ENCODE measurements at places on chromosomes 13 and 19. TPM values are rescaled to one million over a fixed set of nuclear protein-coding genes. Genes with fewer than 3 reads are reported as not detected.

DNA sequence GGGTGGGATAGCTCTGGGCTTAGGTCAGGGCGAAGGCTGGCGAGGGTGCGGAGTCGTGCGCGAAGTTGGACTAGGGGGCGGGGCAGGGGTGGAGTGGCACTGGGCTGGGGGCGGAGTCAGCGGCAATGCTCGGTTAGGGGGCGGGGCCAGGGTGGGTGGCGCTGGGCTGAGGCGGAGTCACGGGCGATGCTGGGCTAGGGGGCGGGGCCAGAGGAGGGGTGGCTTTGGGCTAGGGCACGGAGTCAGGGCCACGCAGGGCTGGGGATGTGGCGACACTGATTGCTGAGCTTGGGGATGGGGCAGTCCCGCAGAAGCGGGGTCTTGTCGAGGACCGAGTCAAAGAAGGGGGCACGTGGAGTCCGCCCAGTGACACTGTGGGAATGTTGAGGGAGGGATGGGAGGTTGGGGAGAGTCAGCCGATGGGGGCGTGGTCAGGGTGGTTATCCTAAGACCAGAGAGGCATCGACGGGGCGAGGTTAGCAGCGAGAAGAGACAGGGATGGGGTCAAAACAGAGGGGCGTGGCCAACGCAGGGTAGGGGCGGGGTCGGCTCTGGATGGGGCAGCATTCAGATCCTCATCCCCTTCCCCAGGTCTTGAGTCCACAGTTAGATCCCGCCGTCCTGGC, 8.7 kb downstream of the HOMER3 start:
- no peak overlapping the region for H3K27ac ChIP-seq
- peaks cover 14% of the 10 kb centered on the region for H3K4me1 ChIP-seq
- no peaks in the 10 kb centered on the region for H3K27me3 ChIP-seq
- H3K4me3 ChIP-seq: peak overlapping the region; percentile 43
- peak; percentile 85 for DNase-seq
- peaks cover 11% of the 10 kb centered on the region for H3K36me3 ChIP-seq

DNA sequence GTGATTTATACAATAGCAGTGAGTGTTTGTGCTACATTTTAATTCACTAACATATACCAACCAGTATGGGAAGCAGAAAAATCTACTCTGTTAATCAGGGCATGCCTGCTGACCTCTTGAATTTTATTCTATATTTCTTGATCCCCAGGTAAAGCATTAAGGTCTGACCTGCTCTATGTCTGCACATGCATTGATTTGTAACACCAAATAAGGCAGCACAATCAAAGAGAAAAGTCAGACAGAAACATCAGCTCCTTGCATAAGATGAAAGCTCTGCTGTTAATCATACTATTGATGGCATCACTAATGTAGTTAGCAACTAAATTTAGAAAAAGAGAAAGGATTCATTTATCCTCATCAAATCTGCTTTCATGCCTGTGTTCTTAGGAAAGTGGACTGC, 2744.8 kb upstream of the PCDH20 start:
- no peak overlapping the region for H3K27ac ChIP-seq
- no peak for DNase-seq
- H3K4me3 ChIP-seq: no peak overlapping the region
- H3K27me3 ChIP-seq: no peaks in the 10 kb centered on the region
- H3K36me3 ChIP-seq: no peaks in the 10 kb centered on the region

GRCh38 chr13:57633141-57633949, 1.8 kb downstream of the PCDH17 start:
- no peak overlapping the region for H3K4me3 ChIP-seq
- H3K27ac ChIP-seq: no peak overlapping the region
- H3K27me3 ChIP-seq: no peaks in the 10 kb centered on the region
- peaks cover 48% of the 10 kb centered on the region for H3K4me1 ChIP-seq
- H3K36me3 ChIP-seq: no peaks in the 10 kb centered on the region

- no peak overlapping the region for H3K4me3 ChIP-seq
- no peak overlapping the region for H3K27ac ChIP-seq
- H3K27me3 ChIP-seq: no peaks in the 10 kb centered on the region
- H3K36me3 ChIP-seq: no peaks in the 10 kb centered on the region
Measured at GRCh38 chr19:29402563-29402962, 123.2 kb upstream of the VSTM2B start.

DNA sequence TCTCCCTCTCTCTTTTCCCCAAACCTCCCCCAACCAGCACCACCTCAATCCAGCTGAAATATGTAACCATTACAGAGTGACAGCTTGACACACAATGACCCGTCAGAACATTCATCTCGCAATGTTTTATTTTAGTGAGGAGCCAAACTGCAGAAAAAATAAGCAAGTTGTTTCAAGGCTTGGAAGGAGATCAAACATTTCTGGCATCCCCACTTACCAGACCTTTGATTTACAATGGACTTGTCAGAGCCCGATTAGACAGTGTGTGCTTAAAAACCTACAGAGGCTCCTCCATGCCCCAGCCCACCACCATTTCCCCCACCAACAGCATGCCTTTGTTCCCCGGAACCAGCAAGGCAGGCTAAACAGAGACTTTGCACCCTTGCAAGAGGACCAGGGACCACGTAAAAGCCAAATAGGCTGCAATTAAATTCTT, 382.8 kb upstream of the ZNF507 start:
- no peak overlapping the region for H3K27ac ChIP-seq
- no peak for DNase-seq
- no peaks in the 10 kb centered on the region for H3K4me1 ChIP-seq

GRCh38 chr13:27372896-27373295, 51.5 kb upstream of the GTF3A start:
- H3K36me3 ChIP-seq: no peaks in the 10 kb centered on the region
- no peaks in the 10 kb centered on the region for H3K27me3 ChIP-seq
- H3K4me1 ChIP-seq: no peaks in the 10 kb centered on the region
- no peak overlapping the region for H3K27ac ChIP-seq
- DNase-seq: no peak

DNA sequence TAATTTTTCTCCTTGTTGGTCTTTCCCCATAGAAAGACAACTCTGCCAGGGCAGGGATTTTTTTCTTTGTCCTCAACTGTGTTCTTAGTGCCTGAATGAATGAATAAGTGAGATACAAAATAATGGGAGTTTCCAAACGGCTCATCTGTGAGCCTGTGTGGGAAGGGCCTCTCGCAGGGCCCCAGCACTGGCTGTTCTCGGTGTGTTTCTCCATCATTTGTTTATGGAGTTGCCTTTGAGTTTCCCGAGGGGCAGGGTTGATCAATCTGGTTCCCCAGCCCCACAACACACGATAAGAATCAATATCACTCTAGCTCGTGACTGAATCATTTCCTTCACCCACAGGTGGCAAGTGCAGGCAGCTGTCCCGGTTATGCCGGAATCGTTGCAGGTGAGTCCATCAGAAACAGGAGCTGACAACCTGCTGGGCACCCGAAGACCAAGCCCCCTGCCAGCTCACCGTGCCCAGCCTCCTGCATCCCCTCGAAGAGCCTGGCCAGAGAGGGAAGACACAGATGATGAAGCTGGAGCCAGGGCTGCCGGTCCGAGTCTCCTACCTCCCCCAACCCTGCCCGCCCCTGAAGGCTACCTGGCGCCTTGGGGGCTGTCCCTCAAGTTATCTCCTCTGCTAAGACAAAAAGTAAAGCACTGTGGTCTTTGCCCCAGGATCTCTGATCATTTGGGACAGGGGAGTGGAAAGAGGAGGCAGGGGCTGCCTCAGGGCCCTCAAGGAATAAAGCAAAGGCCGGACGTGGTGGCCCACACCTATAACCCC, 14.9 kb downstream of the FXYD5 start:
- no peak for DNase-seq
- no peak overlapping the region for H3K4me3 ChIP-seq
- no peaks in the 10 kb centered on the region for H3K27me3 ChIP-seq

DNA sequence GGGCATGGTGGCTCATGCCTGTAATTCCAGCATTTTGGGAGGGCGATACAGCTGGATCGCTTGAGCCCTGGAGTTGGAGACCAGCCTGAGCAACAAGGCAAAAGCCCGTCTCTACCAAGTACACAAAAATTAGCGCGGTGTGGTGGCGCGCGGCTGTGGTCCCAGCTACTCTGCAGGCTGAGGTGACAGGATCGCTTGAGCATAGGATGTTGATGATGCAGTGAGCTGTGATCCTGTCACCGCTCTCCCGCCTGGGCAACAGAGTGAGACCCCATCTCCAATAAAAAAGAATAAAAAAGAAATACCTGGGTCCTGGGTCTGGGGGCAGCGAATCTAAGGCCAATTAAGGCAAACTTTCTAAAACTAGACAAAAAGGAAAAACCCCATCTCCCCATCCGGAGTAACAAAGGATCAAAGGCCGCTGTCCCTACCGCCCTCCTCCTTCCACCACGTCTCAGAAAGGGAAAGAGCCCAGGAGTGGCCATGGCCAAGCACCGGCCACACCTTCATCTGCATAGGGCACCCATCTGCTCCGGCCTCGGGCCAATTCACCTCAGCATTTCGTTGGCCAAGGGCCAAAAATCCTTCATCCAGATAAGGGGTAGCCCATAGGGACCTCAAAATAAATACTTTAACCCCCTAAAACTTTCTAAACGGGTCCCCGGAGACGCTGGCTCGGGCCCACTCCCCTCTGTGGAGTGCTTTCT, 851 bp downstream of the ZNF320 start:
- peak overlapping the region; percentile 66 for H3K27ac ChIP-seq
- H3K36me3 ChIP-seq: peaks cover 1% of the 10 kb centered on the region
- no peaks in the 10 kb centered on the region for H3K27me3 ChIP-seq
- no peak for DNase-seq

DNA sequence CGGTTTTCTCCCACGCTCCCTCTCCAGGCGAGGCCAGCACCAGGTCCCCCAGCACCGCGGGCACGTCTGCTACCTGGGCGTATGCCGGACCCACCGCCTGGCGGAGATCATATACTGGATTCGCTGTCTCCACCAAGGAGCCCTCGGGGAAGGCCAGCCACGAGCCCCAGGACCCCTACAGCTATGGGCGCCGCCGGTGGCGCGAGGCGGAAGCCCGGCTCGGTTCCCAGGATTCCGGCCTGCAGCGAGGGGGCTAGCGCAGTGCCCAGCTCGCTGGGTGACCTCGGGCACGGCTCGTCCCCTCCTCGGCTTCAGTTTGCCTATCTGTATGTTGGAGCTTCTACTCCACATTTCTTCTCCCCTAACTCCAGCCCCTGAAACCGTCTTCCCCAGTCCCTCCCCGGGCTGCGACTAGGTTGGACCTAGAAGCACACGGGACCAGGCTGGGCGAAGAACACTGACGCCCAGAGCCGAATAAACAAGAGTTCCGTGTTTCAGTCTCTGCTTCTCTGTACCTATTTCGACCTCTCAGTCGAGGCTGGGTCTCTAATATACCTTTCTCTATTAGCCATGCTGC, 749 bp upstream of the CPT1C start:
- DNase-seq: no peak
- H3K27me3 ChIP-seq: peaks cover 33% of the 10 kb centered on the region
- H3K4me3 ChIP-seq: peak overlapping the region; percentile 42
- H3K27ac ChIP-seq: no peak overlapping the region

DNA sequence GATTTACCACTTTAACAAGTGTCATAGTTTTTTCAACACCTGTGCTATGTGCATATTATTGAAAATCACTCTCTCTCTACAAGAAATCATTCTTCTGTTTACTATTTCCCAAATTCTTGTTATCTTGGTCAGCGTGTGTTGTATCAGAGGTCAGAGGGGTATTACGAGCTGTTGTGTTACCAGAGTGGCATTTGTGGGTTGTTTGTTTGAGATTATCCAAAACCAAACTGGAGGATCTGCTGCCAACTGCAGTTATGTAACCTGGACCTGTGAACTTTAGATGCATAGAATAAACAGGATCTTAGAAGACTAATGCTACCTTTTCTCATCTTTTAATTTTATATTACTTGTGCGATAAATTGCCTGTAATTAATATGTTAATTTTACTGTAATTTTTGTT, 1751.4 kb upstream of the SPRY2 start:
- H3K27ac ChIP-seq: no peak overlapping the region
- no peaks in the 10 kb centered on the region for H3K36me3 ChIP-seq
- no peaks in the 10 kb centered on the region for H3K4me1 ChIP-seq
- H3K27me3 ChIP-seq: no peaks in the 10 kb centered on the region

DNA sequence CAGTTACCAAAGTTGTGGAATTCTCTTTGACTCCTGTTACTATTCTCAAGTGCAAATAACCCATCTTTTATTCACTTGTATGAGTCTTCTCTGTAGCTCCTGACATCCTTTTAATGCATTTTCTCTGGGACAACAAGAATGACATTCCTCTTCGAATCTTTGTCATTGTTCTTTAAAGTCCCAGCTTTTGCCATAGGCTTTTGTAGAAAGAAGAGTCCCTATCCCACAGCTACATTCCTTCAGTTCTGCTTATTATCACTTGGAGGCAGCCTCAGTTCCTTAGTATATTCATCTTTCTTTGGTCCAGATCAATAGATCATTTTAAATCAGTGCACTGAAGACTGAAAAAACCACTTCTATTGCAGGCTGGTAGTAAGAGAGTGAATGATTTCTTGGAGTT, 560.2 kb downstream of the DACH1 start:
- H3K4me3 ChIP-seq: no peak overlapping the region
- no peaks in the 10 kb centered on the region for H3K36me3 ChIP-seq
- H3K27ac ChIP-seq: no peak overlapping the region
- DNase-seq: no peak
- no peaks in the 10 kb centered on the region for H3K4me1 ChIP-seq

- no peak for DNase-seq
- H3K36me3 ChIP-seq: no peaks in the 10 kb centered on the region
- H3K27me3 ChIP-seq: no peaks in the 10 kb centered on the region
Measured at GRCh38 chr19:30449078-30449590, 77.0 kb downstream of the ZNF536 start.

GRCh38 chr19:1098177-1099051, 3.2 kb upstream of the POLR2E start:
- H3K36me3 ChIP-seq: no peaks in the 10 kb centered on the region
- H3K4me1 ChIP-seq: peaks cover 40% of the 10 kb centered on the region
- DNase-seq: no peak
- H3K27ac ChIP-seq: no peak overlapping the region
- no peaks in the 10 kb centered on the region for H3K27me3 ChIP-seq
- no peak overlapping the region for H3K4me3 ChIP-seq

- no peaks in the 10 kb centered on the region for H3K36me3 ChIP-seq
- no peak overlapping the region for H3K27ac ChIP-seq
- no peak overlapping the region for H3K4me3 ChIP-seq
- no peaks in the 10 kb centered on the region for H3K27me3 ChIP-seq
- H3K4me1 ChIP-seq: no peaks in the 10 kb centered on the region
Measured at GRCh38 chr13:83622422-83622784, 259.9 kb downstream of the SLITRK1 start.

The ZNF574 gene
- 29.1 TPM for polyA plus RNA-seq

The IRGC gene
- polyA plus RNA-seq: not detected

The PNMA8B gene
- 0.12 TPM for polyA plus RNA-seq

The PGLYRP1 gene
- not detected for polyA plus RNA-seq
